ENCODE measurements at places on chromosomes 6 and 20. TPM values are rescaled to one million over a fixed set of nuclear protein-coding genes. Genes with fewer than 3 reads are reported as not detected.

The SLC17A1 gene
- not detected for total RNA-seq

The PSORS1C2 gene
- not detected for total RNA-seq

GRCh38 chr6:5930143-5930770 lies 76.5 kb downstream of the NRN1 start:
- peaks cover 8% of the 10 kb centered on the region for H3K27me3 ChIP-seq
- no peaks in the 10 kb centered on the region for H3K4me1 ChIP-seq
- no peak overlapping the region for H3K4me3 ChIP-seq

DNA sequence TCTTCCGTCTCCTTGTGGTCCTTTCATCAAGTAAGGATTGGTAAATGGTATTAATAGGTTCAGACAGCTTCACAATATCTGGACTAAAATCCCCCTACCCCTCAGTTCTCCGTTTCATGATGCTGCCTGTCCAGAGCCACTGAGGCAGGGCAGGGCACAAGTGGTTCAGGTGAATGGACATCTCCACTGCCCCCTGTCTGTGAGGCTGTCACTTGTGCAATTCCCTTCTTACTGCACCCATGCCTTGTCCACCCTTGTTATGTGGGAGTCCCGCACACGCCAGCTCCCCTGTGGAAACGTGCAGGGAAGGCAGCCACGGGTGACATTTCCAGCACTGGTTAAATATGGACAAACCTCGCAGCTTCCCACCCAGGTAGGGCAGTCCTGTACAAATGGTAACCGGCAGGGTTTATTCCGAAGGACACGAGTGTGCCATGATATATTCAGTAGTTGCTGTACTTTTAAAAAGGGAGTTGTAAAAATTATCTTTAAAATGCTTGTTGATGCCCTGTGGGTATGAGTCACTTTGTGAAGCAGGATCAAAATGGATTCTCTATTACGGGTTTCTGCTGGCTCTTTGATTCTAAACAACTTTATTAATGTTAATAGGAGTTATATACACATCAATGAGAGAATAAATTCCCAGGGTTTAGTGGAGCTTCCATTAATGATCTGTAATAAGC lies 73.5 kb downstream of the FYN start:
- no peaks in the 10 kb centered on the region for H3K4me1 ChIP-seq
- DNase-seq: no peak
- H3K27ac ChIP-seq: no peak overlapping the region
- no peaks in the 10 kb centered on the region for H3K36me3 ChIP-seq

The BMP2 gene
- total RNA-seq: 0.23 TPM

The BPIFB1 gene
- 0.10 TPM for total RNA-seq

DNA sequence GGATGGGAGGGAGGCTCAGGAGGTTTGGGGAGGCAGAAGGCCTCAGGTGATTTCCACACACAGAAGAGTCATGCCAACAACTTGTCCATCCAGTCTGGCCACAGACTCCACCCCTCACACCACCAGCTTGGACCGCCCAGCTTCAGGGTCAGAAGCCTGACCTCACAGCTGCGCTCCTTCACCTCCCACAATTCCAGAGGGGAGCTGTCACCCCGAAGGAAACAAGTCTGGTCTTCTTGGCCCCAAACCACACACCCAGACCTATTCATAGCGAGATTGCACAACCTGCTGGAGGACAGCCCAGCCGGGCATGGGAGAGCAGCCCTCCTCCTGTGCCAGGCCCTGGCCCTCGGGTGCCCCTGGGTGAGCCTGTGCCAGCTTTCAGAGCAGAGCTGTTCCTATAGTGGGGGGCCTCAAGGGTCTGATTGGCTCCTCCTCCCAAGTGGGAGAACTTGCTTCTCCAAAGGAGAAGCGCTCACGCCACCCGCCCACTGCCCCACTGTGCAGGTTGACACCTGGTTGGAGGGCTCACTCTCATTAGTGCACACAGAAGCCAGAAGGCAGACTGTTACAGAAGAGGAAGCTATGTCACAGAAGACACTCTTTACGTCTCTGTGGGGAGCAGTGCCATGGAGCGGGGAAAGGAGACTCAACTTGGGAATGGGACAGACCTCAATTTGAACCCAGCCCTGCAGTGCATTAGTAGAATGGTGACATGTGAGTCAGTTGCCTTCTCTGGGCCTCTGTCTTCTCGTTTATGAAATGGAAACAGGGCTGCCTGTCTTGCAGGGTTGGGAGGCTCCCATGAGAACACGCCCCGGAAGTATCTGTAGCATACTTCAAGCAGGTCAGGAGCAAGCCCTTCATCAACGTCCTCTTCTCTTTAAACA lies 128.8 kb downstream of the FOXO3 start:
- H3K27me3 ChIP-seq: no peaks in the 10 kb centered on the region
- no peak overlapping the region for H3K4me3 ChIP-seq
- DNase-seq: no peak
- no peak overlapping the region for H3K27ac ChIP-seq
- H3K36me3 ChIP-seq: no peaks in the 10 kb centered on the region
- H3K4me1 ChIP-seq: peaks cover 6% of the 10 kb centered on the region

DNA sequence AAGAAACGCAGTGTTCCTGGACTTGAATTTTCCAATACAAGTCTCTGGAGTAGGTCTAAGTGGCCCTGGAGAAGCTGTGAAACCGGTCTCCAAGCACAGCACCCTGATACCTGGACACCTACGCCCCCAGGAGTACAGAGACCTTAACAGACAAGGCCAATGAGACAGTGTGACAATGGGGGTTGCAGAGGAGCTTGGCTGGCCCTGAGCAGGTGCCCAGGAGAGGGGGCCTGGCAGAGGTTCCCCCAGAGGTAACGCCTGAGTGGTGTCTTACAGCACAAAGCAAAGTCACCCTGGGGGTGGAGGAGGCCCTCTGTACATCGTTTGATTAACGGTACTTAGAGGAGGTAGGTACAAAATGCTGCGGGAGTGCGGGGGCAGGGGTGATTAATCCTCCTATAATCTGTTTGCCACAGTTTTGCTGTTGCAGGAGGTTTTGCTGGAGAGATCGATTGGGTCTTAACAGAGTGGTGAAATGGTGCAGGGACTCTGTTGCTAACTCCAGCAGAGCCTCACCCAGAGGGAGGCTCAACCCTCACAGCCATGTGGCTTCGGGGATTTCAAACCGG lies 37.3 kb upstream of the APCDD1L start:
- H3K36me3 ChIP-seq: no peaks in the 10 kb centered on the region
- no peak overlapping the region for H3K27ac ChIP-seq
- no peak for DNase-seq

GRCh38 chr20:19223640-19224039 lies 11.2 kb downstream of the SLC24A3 start:
- no peak overlapping the region for H3K27ac ChIP-seq
- no peaks in the 10 kb centered on the region for H3K4me1 ChIP-seq

DNA sequence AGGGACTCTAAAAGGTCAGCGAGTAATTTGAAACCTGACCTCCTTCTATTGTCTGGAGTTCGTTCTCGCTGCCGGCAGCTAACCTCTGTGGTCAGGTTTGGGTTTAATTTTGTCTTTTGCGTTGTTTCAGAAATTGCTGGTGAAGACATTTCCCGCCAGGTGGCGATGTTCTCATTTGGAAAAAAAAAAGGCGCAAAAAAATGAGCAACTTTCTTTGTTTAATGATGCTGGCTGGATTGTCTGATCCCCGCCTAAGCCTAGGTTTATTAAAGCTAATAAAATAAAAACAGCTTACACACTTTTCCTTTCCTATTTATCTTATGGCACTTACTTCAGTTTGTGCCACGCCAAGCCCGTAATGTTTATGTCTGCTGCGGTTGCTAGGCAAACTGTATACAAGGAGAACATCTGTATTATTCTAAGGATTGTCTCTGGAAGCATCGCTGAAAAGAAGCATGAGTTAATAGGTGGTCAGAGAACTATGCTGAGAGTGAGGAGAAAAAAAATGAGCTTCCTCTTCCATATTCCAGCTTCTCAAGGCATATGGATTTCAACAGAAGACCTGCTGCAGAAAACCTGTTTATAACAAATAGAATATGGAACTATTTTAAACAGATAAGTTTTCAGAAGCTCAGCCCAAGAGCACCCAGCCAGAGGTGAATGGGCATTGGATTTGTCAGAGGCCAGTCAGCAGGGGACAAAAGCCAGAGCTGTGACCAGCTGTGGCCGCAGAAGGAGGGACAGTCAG lies 205.7 kb downstream of the DOK5 start:
- H3K4me1 ChIP-seq: no peaks in the 10 kb centered on the region
- no peaks in the 10 kb centered on the region for H3K36me3 ChIP-seq
- peaks cover 3% of the 10 kb centered on the region for H3K27me3 ChIP-seq
- DNase-seq: no peak
- H3K27ac ChIP-seq: no peak overlapping the region

- H3K4me3 ChIP-seq: no peak overlapping the region
- no peaks in the 10 kb centered on the region for H3K4me1 ChIP-seq
- H3K27me3 ChIP-seq: no peaks in the 10 kb centered on the region
- no peak for DNase-seq
Observed at GRCh38 chr6:88386167-88386566, 220.0 kb upstream of the CNR1 start.

GRCh38 chr20:2290486-2290885 lies 5.3 kb upstream of the TGM3 start:
- H3K4me1 ChIP-seq: no peaks in the 10 kb centered on the region
- no peak for DNase-seq
- no peaks in the 10 kb centered on the region for H3K27me3 ChIP-seq
- H3K27ac ChIP-seq: no peak overlapping the region

- H3K4me3 ChIP-seq: no peak overlapping the region
- peaks cover 7% of the 10 kb centered on the region for H3K27me3 ChIP-seq
- no peaks in the 10 kb centered on the region for H3K4me1 ChIP-seq
- no peaks in the 10 kb centered on the region for H3K36me3 ChIP-seq
Observed at GRCh38 chr6:41164551-41165120, 1.7 kb upstream of the TREM2 start.

GRCh38 chr6:168226902-168227318 lies 92.7 kb downstream of the DACT2 start:
- H3K4me3 ChIP-seq: no peak overlapping the region
- H3K36me3 ChIP-seq: no peaks in the 10 kb centered on the region
- 0 out of 2 replicates have a peak, but pooled peaks cover 2% of the 10 kb centered on the region for H3K27me3 ChIP-seq
- no peaks in the 10 kb centered on the region for H3K4me1 ChIP-seq
- no peak overlapping the region for H3K27ac ChIP-seq

- peak overlapping the region; percentile 67 for H3K4me3 ChIP-seq
- peak; percentile 43 for DNase-seq
- H3K27ac ChIP-seq: peak overlapping the region; percentile 94
- H3K27me3 ChIP-seq: no peaks in the 10 kb centered on the region
- H3K36me3 ChIP-seq: no peaks in the 10 kb centered on the region
Observed at GRCh38 chr6:146857180-146857979, 258.6 kb downstream of the ADGB start.

The OR2H1 gene
- total RNA-seq: not detected

The CST5 gene
- total RNA-seq: not detected

The ULBP3 gene
- 2.4 TPM for total RNA-seq

DNA sequence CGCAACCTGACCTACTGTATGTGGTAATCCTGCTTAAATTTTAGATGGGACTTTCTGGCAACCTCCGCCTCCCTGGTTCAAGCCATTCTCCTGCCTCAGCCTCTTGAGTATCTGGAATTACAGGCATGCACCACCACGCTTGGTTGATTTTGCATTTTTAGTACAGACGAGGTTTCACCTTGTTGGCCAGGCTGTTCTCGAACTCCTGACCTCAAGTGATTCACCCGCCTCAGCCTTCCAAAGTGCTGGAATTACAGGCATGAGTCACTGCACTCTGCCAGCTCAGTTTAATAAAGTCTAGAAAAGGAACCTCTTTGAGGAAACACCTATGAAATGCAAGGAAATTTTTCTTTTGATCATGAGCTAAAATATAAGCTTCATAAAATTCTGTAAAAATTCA lies 9.0 kb upstream of the PLCB4 start:
- H3K27me3 ChIP-seq: no peaks in the 10 kb centered on the region
- no peak for DNase-seq
- no peaks in the 10 kb centered on the region for H3K36me3 ChIP-seq
- no peaks in the 10 kb centered on the region for H3K4me1 ChIP-seq
- no peak overlapping the region for H3K4me3 ChIP-seq
- H3K27ac ChIP-seq: no peak overlapping the region

The MACROD2 gene
- total RNA-seq: 1.2 TPM

DNA sequence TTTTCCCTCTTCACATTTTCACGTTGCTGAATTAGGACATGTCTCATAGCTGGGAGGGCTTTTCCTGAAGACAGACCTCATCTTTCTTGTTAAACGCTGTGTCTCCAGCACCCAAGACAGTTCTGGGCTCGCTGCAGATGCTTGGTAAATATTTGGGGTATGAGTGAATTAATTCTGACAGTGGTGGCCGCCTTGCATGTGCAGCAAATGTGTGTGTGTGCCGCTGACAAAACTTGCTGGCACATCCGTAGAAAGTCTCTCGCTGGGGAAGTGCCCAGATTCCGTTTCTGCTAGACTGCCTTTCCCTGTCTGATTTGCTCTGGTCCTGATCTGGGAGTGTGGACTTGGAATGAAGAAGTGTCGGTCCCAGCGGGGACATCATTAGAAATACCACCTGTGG lies 48.2 kb upstream of the ZNFX1 start:
- no peak for DNase-seq
- no peaks in the 10 kb centered on the region for H3K4me1 ChIP-seq
- no peak overlapping the region for H3K4me3 ChIP-seq
- H3K27ac ChIP-seq: no peak overlapping the region

The LKAAEAR1 gene
- 0.67 TPM for total RNA-seq
